ENCODE measurements at places on chromosomes 5 and 9. TPM values are rescaled to one million over a fixed set of nuclear protein-coding genes. Genes with fewer than 3 reads are reported as not detected.

The TUSC1 gene
- 12.2 TPM for total RNA-seq

The ASPN gene
- total RNA-seq = 5.3 TPM

The FOXD4L3 gene
- total RNA-seq = not detected

The SREK1IP1 gene
- 31.0 TPM for total RNA-seq
